ENCODE measurements at places on chromosomes 16 and 17. TPM values are rescaled to one million over a fixed set of nuclear protein-coding genes. Genes with fewer than 3 reads are reported as not detected.
A peak's percentile ranks its signal among the peaks of the same experiment; 100 is the strongest.

GRCh38 chr17:79167486-79167885 lies 92.9 kb downstream of the ENGASE start:
- no peak overlapping the region for H3K4me3 ChIP-seq
- H3K4me1 ChIP-seq, result no peaks in the 10 kb centered on the region
- H3K27ac ChIP-seq, result no peak overlapping the region
- no peaks in the 10 kb centered on the region for H3K36me3 ChIP-seq
- DNase-seq, result no peak
- peaks cover 97% of the 10 kb centered on the region for H3K27me3 ChIP-seq

DNA sequence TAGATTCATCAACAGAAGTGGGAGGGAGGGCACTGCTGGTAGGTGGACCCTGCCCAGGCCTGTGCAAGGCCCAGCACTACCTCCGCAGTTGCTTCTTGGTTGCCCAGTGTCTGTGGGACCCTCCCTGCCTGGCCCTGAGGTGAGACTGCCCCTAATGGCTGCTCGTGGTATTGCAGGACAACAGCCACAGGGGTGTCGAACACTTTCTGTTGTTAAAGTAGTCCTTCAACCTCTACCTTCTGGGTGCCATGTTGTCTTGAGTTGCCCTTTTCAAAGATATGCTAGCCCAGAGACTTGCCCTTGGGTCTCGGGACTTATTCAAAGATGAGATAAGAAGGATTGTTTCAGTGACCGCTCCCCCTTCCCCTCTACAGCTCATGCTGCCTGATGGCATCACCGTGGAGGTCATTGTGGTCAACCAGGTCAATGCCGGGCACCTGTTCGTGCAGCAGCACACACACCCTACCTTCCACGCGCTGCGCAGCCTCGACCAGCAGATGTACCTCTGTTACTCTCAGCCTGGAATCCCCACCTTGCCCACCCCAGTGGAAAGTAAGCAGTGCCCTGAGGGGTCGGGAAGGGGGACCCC lies 29.1 kb downstream of the AKAP1 start:
- H3K4me3 ChIP-seq, result no peak overlapping the region
- H3K27ac ChIP-seq, result no peak overlapping the region
- peaks cover 32% of the 10 kb centered on the region for H3K36me3 ChIP-seq
- peak; percentile 44 for DNase-seq

- no peaks in the 10 kb centered on the region for H3K27me3 ChIP-seq
- H3K36me3 ChIP-seq, result no peaks in the 10 kb centered on the region
- H3K27ac ChIP-seq, result no peak overlapping the region
- H3K4me3 ChIP-seq, result no peak overlapping the region
- no peaks in the 10 kb centered on the region for H3K4me1 ChIP-seq
Observed at GRCh38 chr16:12976496-12976895, 75.1 kb downstream of the SHISA9 start.

DNA sequence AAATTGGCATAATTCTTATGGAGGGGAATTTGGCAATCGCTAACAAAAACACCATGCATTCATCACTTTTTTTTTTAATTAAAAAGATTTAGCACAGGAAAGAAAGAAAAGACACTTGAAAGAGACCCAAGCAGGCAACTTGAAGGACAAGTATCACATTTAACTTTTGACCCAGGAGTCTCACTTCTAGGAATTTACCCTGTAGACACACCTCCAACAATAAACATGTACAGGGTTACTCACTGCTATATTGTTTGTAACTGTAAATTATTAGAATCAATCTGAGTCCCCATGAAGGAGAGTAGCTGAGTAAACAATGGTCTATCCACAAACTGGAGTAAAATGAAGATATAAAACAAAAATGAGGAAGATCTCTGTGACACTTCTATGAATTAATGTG lies 10.1 kb downstream of the KIAA0753 start:
- no peak overlapping the region for H3K4me3 ChIP-seq
- H3K27ac ChIP-seq, result no peak overlapping the region

- DNase-seq, result no peak
- no peak overlapping the region for H3K4me3 ChIP-seq
- H3K4me1 ChIP-seq, result peaks cover 4% of the 10 kb centered on the region
- no peak overlapping the region for H3K27ac ChIP-seq
- peaks cover 11% of the 10 kb centered on the region for H3K36me3 ChIP-seq
Observed at GRCh38 chr17:78210111-78210510, 3.9 kb upstream of the BIRC5 start.

GRCh38 chr17:68794636-68795434 lies 160.4 kb downstream of the ABCA8 start:
- no peaks in the 10 kb centered on the region for H3K36me3 ChIP-seq
- no peaks in the 10 kb centered on the region for H3K27me3 ChIP-seq
- H3K4me3 ChIP-seq, result no peak overlapping the region
- peak overlapping the region; percentile 40 for H3K27ac ChIP-seq

Gene SYCE1L
- total RNA-seq, result 0.32 TPM

Gene CES5A
- not detected for total RNA-seq

Gene MYLK3
- not detected for total RNA-seq

Measured in SJSA1 (cell line).